Stimulated activated CD4-positive, alpha-beta T cell treated with anti-CD3 and anti-CD28 coated beads, TNF-alpha, amount 100 ng/mL, for 48 hours (primary cell): ENCODE measurements at places on chromosomes 12 and 14.

DNA sequence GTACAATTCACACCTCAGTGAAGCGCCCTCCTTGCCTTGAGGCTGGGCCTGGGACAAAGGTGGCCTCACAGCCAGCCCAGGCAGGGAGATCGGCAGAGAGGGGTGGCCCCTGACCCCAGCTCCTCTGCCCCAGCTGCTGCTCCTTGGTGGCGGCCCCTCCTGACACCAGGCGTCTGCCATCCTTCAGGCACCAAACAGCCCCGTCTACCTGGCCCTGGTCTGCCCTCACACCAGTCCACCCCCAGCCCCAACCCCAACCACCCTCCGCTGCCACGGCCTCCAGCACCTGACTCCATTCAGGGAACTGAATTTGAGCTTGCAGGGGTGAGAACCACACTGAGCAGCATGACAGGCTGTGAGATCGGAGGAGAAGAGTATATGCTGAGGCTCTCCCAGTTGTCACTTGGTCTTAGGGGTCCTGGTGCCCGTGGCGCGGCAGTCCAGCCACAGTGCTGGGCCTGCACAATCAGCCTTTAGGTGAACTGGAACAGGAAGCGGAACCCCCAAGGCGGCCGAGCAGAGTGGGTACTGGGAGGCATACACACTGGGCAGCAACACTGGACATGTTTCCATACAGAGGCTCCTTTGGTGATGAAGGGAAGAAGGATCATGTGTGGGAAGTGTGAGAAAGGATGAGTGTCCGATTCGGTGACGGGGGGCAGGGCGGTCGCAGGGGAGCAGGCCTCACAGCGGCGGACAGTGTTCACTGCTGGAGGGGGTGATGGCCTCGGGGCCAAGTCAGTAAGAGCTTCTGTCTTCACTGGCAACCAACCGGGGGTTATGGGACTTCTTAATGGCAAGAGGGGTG is 18.7 kb downstream of the ZFYVE21 start:
- DNase-seq, result no peak

DNA sequence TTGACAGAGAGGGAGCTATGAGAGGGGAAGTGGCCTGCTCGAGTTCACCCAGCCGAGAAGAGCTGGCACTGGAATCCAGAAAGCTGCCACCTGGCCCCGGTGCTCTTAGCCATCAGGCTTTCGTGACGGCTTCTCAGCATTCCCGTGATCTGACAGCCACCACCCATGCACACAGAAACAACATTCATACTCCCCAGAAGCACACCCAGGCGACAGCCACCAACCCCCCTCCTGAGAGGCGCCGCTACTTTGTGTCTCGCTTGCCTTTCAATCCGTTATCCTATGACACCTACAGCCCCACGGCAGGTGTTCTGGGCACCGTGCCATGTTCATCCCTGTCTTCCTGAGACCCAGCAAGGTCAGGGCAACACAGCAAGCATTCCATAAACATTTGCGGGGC is 31.4 kb downstream of the PSMC1 start:
- DNase-seq, result no peak

DNA sequence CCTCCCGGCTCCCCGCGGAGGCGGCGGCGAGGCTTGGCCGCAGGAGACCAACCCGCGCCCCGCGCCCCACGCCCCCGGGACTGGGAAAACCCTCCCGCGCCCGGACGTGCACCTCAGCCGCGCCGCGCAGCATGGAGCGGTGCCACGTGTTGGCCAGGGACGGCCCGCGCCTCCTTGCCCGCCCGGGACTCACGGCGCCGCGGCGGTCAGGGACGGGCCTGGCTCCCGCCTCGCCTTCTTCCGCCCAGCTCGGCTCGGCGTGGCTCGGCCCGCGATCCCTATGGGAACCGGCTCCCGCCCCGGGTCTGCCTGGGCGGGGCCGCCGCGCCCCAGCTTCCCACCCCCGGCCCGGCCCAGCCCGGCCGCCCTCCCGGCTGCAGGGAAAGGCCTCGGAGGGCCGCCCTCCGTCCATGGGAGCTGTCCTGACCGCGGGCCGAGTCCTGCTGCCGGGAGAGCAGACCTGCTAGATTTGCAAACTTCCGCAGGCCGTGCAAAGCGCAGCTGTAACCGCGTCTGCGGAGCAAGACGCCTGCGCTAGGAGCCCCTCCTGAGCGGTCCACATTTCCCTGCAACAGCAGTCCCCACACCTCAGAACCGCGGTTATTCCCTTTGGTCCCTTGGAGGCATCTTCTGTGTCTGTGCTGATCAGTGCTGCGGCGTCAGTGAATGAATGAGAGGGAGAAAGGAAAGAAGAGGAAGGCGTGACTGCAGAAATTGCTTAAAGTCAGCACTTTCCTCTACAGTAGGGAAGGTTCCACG is at the start of gene CDKL1:
TSS of gene CDKL1 (minus strand) at position 251 of the 759 bp plus-strand sequence. CDS start 1,013 bp downstream, outside the sequence.
- peak; percentile 2 for DNase-seq

DNA sequence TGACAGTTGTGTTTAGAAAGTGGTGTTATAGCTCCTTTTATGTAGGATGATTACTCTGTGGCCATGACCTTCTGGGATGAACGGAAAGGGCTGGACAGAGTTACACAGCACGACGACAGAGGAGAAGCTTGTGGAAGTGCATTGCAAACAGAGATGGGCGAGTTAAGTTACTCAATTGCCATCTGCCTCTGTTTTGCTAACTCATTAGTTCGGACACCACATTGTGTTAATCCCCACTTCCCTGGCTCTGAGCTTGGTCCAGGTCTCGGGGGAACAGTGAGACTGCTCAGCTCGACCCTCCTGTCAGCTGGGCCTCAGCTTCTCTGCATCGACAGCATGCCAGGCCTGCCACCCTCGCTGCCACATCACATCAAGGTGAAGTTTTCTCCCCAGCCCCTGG is 408.0 kb downstream of the ZFP36L1 start:
- no peak for DNase-seq

DNA sequence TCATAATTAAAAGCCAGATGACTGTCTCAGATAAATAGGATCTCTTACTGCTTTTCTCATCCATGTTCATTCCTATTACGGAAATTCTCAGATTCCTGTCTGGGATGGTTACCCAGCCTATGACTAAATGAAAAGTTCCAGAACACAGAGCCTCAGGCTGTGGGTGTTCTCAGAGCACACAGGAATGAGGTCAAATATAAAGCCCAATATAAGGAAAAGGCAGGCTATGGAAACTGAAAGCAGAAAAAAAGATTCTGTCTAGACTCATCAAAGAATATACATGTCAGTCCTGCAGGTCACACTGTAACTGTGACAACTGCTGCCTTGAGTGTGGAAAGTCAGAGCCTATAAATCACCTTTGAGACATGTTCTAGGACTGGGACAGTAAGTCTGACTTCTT is 64.3 kb downstream of the DCAF5 start:
- no peak for DNase-seq

- DNase-seq, result no peak
These were observed 65.6 kb upstream of the CNOT2 start for GRCh38 chr12:70177631-70178030.

- DNase-seq, result no peak
These were observed 231.2 kb upstream of the DCN start for GRCh38 chr12:91413581-91414546.

- DNase-seq, result no peak
These were observed 567 bp downstream of the FUT8 start for GRCh38 chr14:65412856-65413738.

- DNase-seq, result no peak
These were observed 6.8 kb downstream of the RAB35 start for GRCh38 chr12:120109570-120110267.

GRCh38 chr14:99679111-99679510 is 5.0 kb upstream of the CYP46A1 start:
- DNase-seq, result no peak

DNA sequence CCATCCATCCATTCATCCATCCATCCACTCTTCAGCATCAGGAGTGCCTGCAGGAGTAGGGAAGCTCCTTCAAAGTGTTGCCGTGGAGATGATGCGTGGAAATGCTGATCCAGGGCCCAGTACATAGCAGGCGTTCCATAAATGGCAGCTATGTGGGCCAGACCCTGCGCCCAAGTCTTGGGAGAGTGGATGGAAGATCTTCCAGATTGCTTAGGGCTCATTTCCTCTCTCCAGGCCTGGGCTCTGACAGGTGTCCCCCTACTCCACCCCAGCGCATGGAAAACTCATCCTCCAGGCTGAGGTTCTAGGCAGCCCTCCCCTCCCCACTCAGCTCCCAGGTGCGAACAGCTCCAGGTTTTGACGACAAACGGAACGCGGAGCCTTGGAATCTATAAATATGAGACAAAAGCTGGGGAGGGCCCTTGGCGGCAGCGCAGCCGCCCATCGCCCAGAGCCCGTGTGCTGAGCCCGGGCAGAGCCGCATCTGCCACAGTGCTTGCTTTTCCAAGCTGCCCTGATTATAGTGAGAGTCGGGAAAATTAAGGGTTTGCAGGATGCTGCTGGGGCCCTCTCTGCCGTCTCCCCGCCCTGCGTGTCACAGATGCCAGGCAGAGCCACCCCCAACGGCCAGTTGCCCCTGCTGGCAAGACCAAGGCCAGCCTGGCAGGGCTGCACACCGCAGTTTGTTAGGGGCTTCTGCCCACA is 1.6 kb downstream of the BEGAIN start:
- DNase-seq, result no peak

DNA sequence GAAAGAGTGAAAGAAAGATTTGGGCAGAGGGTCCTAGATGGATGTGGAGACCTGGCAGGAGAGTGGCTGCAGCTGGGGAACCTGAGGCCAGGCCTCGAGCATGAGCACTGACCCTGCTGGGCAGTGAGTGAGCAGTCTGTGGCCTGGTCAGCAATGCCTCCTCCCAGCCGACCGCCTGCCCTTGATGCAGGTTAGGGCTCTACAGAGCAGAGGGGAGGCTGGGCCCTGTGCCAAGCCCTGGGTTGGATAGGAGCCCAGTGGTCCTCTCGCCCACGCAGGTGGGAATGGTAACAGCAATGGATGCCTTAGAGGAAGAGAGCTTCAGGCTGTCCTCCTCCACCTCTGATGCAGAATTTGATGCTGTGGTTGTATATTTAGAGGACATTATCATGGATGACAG is 59.8 kb downstream of the RAB35 start:
- DNase-seq, result no peak

DNA sequence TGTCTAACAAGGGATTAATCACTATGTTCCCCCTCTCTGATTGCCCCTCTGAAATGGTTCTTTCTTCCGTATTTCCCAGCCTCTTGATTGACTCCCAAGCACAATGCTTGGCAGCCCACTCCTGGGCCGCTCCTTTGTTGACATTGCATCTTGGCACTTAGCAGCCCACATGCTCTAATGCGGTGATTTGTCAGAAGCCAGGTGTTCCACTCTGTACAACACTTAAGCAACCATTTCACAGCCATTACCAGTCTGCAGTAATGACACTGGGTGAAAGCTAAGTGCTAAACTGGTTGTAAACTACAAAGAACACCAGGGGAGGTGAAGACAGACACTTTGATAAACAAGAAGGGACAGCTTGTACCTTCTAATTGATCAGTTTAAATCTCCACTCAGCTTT is 353.5 kb downstream of the TMEM132D start:
- no peak for DNase-seq

DNA sequence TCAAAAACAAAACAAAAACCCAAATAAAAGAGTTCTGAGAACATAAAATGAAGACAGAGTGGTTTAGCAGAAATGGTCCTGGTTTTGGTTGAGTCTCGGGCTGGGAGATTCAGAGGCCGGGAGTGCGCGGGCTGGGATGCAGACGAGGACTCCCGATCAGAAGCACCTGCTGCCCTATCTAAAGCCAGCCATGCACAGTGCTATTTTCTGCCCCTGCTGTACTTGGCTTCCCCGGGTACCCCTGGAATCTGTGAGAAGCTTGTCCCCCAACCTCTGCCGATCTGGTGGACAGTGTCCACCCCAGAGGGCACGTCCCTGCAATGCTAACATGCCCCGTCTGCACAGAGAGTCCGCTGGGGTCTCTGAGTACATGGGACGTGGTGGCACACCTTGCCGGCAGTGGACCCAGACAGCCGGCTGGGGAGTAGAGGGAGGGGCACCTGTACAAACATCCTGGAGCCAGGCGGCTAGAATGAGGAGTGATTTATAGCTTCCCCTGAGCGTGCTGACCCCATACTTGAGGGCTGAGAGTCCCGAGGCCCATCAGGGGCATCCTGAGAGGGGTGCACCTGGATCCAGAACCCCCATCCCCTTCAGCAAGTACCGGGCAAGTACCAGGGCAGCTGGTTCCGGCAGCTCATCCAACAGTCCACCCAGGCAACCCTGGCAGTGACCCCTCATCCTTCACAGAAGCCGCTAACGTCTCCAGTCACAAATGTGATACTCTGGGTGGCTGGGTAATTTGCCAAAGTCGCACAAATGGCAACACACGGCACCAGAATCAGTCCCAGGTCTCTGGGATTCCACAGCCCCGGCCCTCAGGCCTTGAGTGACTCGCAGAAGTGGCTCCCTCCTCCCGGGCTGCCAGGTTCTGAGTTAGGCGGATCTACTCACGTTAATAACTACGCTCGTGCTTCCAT is 37.1 kb downstream of the CHGA start:
- no peak for DNase-seq

DNA sequence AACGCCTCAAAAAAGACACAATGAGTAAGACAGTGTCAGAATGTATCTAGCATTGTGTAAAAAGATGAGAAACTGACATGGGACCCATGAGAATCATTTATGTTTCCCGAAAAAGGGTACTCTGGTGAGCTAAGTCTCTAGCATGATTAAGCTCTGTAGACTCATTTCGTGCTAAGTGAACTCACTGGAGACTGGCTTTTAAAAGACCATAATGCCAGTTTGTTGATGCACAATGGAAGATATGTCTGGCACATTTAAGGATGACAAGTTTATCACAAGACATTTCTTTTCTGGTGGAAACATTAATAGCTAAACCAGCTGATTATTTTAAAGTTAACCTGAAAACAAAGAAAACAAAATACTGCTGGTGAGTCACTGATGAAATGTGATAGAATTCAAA is 233.5 kb downstream of the SLC2A13 start:
- DNase-seq, result no peak

- DNase-seq, result no peak
These were observed 7.0 kb downstream of the MLF2 start for GRCh38 chr12:6745741-6746525.

DNA sequence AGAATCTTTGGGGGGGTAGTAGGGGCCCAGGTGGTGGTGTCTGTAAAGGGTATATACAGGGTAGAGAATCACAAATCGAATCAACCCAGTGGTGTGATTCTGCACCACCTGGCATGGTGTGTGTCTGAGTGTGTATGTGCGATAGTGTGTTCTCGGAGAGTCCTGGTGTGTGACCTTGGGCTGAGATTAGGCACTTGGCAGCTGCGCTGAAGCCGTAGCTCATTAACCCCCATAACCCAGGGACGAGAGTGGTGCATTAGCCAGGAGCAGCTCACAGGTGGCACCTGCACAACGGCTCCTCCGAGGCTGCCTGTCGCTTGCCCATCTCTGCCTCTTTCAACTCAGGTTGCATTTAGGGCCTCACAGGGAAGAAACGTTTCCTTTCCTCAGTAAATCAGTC is 15.6 kb upstream of the TESC start:
- no peak for DNase-seq
